ENCODE measurements at places on chromosomes 2 and 18.
A peak's percentile ranks its signal among the peaks of the same experiment; 100 is the strongest.

- DNase-seq: peak; percentile 57
Observed at GRCh38 chr2:63050334-63051041, at the start of gene OTX1. OTX1 (plus strand) TSS chr2:63050830; CDS start chr2:63052991, 2,161 bp downstream.

DNA sequence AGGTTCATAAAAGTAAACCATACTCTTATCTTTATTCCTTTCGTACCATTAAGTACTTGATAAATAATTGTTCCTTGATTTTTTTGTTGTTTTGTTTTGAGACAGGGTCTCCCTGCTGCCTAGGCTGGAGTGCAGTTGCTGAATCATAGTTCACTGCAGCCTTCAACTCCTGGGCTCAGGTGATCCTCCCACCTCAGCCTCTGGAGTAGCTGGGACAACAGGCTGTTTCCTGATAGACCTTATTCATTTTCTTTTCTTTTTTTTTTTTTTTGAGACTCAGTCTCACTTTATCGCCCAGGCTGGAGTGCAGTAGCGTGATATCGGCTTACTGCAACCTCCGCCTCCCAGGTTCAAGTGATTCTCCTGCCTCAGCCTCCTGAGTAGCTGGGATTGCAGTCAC, 5.5 kb downstream of the KCNG3 start:
- no peak for DNase-seq

DNA sequence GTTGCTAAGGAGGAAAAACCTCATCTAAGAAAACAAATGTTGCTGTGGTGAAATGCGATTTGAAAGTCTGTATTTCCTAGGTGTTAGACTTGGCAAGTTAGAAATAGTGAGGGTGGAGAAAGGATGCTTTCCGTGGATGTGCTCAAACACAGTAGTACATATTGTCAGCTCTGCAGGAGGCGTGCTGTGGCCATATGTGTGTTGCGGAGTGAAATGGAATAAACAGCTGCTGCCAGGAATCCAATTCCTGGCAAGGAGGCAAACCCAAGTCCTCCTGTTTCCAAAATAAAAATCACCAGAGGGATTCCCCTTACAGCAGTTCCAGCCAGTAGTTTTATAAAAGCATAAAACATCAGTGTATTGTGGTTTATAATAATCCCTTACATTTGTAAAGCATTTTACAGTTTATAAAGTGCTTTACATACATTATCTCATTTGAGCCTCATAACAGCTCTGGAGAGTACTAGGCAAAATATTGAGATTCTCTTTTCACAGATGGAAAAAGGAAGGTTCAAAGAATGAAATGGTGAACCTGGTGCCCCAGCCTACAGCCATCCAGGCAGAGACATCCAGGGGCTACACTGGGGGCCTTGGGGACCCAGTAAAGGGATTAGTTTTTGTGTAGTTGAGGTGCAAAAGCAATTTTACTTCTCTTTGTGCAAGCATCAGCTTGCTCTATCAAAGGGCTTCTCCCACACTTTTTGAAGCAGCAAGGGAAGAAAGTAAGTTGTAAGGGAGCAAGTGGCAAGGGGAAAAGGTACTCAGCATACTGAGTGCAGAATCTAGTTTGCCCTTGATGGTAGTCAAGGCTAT, 206.0 kb downstream of the AGPS start:
- DNase-seq: no peak

GRCh38 chr2:42293019-42293418, 68.0 kb downstream of the COX7A2L start:
- DNase-seq: no peak

DNA sequence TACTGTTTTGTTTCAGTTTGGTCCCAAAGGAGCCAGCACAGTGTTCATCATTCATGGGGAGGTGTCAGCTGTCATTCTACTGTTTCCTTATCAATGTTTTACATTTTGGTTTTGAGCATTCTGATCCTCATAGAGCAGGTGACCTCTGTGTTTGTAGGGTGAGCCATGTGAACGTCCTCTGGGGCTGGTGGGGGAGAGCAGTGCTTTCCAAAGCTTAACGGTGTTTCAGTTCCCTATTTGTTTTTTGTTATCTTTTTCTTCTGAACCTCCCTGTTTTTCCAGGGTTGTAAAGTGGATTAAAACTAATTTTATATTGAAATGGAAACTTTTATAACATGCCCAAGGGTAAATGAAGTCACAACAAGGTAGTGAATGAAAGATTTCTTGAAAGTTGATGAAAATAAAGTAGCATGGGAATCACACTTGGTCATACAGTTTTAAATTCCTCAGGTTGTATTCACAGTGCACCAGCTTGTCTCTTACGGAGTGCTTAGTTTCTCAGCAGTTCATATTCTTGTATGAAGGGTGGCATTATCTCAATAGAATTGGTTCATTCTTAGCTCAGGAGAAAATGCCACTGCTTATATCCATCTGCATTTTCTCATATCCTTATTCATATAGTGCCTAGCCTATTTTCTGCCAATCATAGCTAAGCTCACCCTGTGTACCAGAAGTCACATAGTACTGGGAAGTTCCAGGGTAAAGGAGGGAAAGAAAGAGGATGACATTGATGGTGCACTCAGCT, 54.5 kb downstream of the MAP4K4 start:
- no peak for DNase-seq
